Activated T-helper 1 cell treated with anti-CD3 and anti-CD28 coated beads, Interleukin-2, amount 50 U/mL, for 16 hours (primary cell): ENCODE measurements at places on chromosomes 3 and 15.

GRCh38 chr3:120450600-120451271 lies at the start of gene FSTL1:
Gene FSTL1, minus strand, starts transcription at chr3:120450992. Its CDS starts 246 bp downstream, at chr3:120450746.
- DNase-seq, result no peak

DNA sequence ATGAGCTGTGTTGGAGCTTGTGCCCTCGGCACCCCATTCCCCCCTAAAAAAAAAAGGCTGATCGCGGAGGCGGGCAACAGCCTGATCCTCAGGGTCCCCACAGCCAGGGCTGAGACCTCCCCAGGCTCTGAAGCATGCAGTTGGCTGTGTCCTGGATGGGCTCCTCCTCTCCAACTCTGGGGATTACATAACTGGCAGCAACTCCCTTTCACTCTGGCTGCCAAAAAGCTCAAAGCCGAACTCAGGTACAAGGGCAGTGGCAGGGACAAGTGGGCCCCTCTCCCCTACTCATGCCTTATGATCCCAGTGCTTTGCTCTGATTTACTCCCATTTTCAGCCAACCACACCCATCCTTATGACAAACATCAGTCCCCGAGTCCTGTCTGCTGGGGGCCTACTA lies 18.3 kb downstream of the TPRA1 start:
- no peak for DNase-seq

DNA sequence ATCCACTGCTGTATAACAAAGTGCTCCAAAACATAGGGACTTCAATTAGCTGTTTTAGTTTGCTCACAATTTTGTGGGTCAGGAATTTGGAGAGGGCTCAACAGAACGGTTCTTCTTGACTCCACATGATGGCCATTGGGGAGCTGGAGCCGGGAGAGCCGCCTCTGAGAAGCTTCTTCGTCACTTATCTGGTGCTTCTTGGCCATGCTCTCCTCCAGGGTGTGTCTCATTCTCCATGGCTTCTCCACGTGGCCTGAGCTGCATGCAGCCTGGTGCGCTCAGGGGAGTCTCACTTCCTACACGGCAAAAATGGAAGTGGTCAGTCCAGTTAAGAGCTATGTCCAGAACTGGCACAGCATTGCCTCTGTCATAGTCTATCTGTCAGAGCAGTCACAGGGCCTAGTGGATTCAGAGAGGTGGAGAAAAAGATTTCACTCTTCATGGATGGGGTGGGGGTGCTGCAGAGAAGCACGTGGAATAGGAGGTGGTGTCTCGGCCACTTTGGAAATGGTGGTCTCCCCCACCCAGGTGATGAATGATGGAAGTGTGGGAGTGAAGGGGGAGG lies 26.3 kb upstream of the PRR23E start:
- no peak for DNase-seq

GRCh38 chr3:132561003-132561402 lies 36.1 kb upstream of the ACKR4 start:
- no peak for DNase-seq

- DNase-seq, result no peak
Measured at GRCh38 chr15:26866298-26867199, at the start of gene GABRA5. Gene GABRA5, plus strand, starts transcription at chr15:26867062. Its CDS starts 2,187 bp downstream, at chr15:26869249.

DNA sequence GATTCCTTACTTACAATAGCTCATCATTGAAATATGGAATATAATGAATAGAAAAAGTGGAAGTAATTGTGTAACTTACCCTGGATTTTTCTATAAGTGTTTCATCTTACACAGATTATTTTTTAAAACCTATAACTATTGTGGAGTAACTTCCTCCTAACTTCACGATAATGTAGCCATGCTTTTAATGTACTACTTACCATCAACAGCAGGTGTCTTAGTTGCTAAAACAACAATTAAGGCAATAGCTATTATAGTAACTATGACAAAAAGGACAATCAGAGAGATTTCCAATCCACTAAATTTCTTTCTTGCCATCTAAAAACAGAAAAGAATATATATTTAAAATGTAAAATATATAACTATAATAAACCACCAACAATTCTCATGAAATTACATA lies 2.6 kb downstream of the SI start:
- DNase-seq, result no peak

- DNase-seq, result no peak
Measured at GRCh38 chr3:171358881-171359198, 101.4 kb downstream of the TNIK start.

DNA sequence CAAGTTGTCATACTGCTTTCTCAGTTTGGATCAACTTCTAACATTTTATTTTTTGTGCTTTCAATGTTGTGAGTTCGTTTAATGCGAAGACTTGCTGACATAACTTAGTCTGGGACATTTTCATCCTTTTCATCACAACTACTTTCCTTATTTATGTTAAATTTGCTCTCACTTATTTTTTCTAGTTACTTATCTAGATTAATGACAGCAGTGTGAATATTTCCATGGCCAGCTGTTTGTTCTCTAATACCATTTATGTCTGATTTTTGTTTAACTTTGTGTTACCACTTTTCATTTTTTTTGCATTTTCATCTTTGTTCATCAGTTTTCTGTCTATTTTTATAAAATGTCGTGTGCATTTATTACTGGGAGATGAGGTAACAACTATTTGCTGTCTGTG lies 6.2 kb downstream of the SLC25A26 start:
- DNase-seq, result no peak

DNA sequence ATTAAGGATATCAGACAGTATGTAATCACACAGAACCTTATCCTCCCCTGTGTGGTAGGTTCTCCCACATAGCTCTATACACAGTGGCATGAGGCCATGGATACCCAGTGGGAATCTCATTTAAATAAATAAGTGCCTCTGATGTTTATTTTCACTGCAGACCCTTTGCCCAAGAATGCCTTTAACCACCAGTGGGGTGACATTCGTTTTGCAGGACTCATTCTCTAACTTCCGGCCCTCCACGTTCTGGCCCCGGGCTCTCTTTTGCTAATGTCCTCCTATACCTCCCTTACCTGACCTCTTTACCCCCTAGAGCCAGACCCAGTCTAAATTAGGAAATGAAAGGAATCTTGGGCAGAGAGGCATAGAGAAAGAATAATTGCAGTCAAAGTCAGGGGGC lies 8.3 kb downstream of the CCDC80 start:
- no peak for DNase-seq

DNA sequence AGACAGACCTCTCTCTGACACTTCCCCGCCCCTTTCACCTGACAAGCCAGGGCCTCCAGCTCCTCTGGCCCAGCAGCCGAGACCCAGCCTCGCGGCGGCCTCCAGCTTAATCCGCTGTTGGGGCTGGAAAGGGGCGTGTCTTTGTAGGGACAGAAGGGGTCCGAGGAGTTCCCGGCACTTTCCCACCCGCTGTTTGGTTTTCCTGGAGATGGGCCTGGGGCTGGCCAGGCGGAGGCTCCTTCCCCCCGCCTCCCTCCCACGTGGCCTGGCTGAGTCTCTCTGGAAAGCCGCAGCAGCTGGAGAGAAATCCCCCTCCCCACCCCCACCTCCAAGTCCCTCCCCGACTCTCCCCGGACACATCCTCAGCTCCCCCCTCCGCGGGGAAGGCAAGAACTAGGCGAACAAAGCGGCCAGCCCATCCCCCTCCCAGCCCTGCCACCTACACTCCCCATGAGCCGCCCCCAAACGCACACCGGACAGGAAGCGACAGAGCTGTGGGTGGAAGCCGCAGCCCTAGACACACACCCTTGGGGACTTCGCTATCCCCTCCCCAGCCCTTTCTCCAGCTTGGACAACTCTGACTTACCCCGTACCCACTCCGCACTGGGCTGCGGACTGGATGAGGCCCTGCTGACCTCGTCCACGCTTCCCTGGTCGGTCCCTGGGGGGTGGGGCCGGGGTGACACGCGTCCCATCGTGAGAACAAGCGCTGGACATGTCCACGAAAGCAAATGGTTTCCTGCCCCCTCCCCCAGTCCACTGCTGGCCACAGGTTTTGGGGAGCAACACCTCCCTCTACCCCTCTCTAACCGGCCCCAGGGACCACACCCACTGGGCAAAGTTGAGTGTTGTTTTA lies 1.2 kb downstream of the IGDCC4 start:
- no peak for DNase-seq

DNA sequence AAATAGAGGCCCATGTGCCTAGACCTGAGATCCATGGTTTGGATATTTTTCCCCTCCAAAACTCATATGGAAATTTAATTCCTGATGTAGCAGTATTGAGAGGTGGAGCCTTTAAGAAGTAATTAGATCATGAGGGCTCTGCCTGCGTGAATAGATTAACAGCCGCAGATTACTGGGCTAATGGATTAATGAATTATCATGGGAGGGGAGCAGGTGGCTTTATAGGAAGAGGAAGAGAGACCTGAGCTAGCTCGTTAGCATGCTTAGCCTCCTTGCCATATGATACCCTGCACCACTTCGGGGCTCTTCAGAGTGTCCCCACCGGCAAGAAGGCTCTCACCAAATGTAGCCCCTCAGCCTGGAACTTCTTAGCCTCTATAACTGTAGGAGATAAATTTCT lies 15.8 kb downstream of the ARHGEF26 start:
- no peak for DNase-seq

DNA sequence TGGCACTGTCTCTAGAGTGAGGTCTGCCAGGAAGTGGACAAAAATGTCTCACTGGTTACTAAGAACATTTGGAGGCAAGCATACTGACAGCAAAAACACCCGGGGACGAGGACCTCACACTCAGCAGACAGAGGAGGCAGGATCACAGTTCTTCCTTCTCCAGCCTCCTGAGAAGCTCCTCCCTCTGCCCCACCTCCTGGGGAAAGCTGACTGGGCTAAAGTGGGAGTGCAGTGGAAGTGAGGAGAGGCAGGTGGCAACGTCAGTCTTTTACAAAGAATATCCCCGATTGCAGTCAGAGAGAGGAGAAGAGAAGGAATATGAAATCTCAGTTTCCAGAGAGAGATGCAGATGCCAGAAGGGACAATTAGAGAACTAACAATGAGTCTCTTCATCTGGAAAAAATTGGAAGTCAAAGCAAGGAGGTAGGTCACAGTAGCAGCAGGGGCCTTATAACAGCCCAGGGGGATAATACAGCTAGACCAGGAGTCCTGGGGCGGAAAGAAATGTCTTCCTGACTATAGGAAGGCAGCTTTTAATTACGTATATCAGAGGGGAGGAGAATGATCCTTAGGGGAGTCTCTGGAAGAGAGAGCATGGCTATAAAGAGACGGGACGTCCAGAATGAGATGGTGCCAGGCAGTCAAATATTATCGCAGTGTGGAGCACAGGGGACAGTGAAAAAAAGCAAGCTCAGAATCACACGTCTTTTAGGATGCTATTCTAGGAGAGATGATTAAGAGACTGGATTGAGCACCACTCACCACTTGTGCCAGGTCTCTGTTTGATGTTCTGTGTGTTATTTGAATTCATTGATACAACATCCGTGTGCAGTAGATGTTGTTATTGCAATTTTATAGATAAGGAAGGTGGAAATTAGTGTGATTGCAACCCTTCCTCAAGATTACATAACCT lies 47.2 kb downstream of the LEO1 start:
- DNase-seq, result no peak

DNA sequence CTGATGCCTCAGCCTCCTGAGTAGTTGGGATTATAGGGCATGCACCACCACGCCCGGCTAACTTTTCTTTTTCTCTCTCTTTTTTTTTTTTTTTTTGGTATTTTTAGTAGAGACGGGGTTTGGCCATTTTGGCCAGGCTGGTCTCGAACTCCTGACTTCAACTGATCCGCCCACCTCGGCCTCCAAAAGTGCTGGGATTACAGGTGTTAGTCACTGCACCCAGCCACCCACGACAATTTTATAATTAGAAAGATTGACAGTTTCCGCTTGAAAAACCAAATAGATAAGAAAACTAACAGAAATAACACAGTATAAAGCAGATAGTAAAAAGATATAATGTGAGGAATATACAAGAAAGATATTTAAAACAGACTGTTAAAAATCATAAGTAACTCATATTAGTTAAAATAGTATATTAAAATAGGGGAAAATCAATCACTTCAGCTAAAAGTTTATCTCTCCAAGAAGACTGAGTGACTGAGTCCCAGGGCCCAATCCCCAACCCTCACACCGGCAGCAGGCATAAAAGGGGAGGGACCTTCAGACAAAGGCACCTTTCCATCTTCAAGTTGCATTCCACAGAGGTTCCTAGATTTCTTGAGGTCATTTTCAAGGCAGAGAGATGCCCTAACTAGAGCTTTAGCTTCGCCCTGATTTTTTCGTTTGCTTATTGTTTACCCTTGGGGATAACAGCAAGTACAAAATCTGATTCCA lies 1.4 kb upstream of the WHAMM start:
- no peak for DNase-seq

GRCh38 chr3:146170591-146170990 lies 9.6 kb upstream of the PLOD2 start:
- DNase-seq, result no peak

DNA sequence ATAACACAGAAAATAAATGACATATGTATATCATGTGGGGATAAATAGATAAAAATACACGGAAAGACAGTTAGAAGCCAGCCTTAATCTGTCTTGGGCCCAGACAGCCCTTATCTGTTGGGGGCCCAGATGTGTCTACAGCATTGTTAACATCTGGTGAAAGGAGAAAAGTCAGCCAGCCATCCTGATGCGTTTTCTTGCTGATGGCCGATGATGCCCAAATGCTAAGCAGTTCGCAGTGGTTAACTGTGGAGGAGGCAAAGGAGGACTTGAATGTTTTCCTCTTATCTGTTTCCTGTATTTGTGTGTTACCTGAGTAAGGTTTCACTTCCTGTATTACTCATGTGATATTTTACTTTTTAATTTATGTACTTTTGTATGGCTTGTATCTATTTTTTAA lies 46.2 kb downstream of the NOX5 start:
- no peak for DNase-seq

DNA sequence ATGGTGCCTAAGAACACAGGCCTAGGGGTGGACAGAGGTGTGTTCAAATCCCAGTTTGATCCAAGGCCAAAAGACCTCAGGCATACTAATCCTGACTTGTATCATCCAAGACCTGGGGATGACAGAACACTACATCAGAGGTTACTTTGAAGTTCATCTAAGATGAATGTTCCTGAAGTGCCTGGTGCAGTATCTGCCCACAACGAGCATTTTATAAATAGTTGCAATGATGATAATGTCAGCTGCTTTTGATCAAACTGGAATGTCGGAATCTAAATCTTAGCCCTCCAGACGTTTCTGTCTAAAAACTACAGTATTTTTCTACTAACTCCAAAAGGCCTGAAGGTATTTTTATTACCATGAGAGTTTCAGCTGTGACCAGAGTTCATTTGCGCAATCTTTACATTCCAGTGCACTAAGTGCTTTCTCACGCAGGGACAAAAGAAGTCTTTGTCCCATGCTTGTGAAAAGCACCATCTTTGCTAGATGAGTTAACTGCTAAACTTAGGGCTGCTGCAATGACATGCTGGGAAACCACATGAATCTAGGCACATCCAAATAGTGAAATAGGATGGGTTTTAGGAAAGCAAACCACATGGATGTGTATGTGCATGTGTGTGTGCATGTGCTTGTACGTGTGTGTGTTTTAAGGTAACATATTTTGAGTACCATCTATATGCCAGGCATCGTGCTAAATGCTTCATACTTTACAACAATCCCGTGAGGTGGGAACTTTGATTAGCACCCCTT lies 18.1 kb downstream of the ANXA2 start:
- DNase-seq, result no peak

- no peak for DNase-seq
Measured at GRCh38 chr15:90414408-90415028, 26.5 kb downstream of the IQGAP1 start.
